ENCODE measurements at places on chromosomes 6 and 20.

GRCh38 chr6:36443471-36444428 lies 950 bp downstream of the KCTD20 start:
- DNase-seq, result peak; percentile 38

- DNase-seq, result no peak
Measured at GRCh38 chr20:32796981-32797451, 22.7 kb upstream of the MAPRE1 start.

GRCh38 chr20:19564261-19564660 lies 193.8 kb upstream of the RIN2 start:
- DNase-seq, result no peak

- no peak for DNase-seq
Measured at GRCh38 chr6:149313861-149314260, 3.7 kb upstream of the TAB2 start.
